Stimulated activated CD4-positive, alpha-beta T cell treated with anti-CD3 and anti-CD28 coated beads, Interleukin-12 subunit alpha, Interleukin-12 subunit beta, amount 100 ng/mL, for 48 hours (primary cell): ENCODE measurements at places on chromosomes 12 and 14.

GRCh38 chr12:60568914-60569313, 973.1 kb downstream of the SLC16A7 start:
- DNase-seq = no peak

DNA sequence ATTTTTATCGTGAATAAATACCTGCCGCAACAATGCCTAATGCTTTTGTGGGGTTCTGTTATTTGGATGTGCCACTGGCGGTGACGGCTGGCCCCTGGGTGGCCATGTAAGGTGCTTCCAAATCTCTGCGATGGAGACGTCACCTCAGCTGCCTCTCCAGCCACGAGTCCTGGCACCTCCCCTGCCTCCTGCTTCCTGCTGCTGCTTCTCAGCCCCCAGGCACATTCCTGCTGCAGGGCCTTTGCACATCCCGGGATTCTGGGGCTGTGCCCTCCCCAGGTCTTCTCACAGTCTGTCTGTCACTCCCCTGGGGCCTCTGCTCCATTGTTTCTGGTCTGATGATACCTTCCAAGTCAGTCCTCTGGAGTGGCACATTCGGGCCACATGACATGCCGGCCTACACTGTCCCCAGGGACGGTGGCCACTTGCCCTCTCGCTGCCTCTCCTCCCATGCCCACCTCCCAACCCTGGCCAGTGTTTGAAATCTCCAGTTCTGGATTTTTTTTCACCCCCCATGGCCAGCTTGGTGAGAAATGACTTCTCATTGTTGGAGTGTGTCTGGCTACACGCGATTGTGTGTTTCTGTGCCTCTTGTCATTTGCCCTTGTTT, 151.8 kb downstream of the KIF26A start:
- DNase-seq = no peak

DNA sequence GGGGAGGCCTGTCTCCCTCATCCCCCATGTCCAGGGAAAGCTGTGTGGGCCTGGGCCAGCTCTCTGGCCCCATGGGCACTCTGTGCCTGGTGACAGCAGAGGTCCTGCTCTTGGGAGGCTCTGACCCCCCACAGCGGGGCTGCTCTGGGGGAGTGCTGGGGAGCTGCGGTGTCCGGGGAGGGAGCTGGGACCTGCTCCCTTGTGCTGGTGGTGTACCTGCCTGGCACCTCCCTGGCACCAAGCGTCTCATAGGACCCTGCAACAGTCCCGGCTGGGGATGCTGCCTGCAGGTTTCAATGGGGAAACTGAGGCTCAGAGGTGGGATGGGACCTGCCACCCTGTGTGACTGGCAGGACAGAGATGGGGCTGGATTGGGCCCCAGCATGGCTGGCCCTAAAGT, 111.3 kb downstream of the KIF26A start:
- no peak for DNase-seq

DNA sequence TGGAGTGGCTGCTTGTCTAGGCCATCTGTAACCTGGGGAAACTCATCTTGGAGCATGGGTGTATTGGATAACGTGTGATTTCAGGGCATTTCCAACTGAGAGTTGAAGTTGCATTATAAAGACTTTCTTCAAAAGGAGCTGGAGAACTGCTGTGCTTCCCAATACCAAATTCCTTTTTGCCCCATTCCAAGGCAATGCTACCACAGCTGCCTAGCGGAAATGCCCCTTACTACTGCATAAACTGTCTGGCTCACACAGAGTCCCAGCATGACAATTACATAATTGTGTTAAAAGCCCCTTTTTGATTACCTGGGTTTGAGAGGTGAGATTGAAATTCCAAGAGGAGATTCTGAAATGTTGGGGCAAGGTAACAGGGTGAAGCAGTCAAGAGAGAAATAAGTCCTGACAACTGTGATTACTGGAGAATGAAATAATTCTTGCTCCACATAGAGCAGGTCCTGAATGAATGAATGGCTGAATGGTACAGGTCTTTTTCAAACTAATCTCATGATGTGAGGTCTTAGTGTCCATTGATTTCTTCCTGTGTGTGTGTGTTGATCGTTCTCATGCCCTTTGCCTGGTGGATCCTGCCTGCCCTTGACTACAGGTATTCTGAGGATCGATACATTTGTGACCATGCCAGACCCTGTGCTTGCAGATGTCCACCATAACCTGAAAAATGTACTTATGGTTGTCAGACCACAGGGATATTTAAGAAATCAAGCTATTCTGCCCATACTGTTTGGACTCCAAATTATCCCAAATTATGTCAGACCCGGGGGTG, 386.5 kb downstream of the GRIN2B start:
- DNase-seq = no peak

GRCh38 chr14:63565448-63565847, 22.3 kb upstream of the PPP2R5E start:
- DNase-seq = no peak

DNA sequence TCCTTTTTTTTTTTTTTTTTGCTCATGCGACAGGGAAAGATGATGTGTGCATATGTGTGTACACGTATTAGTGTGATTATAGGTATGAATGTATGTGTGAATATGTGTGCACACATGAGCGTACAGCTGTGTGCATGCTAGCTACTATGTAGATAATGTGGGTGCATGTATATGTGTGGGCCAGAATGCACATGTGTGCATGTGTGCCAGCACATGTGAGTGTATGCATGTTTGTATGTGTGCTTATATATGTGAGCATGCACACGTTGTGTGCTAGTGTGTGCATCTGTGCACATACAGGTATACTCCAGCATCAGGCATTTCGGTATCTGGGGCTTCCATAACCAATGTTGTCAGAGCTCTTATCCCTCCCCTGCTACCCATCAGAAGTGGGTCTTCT, 541.1 kb downstream of the AACS start:
- no peak for DNase-seq

DNA sequence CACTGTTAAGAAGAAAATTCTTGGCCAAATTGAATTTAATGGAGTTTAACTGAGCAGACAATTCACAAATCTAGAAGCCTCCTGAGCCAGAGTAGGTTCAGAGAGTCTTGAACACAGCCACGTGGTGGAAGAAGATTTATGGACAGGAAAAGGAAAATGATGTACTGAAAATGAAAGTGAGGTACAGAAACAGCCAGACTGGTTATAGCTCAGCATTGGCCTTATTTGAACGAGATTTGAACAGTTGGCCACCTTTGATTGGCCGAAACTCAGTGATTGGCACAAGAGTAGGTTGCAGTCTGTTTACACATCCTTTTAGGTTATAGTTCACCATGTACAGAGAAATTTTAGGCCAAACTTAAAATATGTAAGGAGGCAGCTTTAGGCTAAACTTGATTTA, 9.9 kb downstream of the OAS2 start:
- no peak for DNase-seq

DNA sequence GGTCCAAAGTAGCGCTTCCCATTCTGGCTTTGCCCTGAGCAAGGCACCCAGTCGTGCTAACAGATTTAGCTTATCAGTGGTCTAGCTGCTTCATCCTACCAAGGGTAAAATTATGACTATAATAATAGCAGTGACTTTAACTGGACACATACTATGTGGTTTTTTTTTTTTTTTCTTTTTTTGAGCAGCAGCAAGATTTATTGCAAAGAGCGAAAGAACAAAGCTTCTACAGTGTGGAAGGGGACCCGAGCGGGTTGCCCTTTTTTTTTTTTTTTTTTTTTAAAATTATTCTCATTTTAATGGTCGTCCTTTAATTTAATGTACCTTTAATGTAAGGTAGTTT, 505 bp downstream of the HELB start:
- DNase-seq = no peak

DNA sequence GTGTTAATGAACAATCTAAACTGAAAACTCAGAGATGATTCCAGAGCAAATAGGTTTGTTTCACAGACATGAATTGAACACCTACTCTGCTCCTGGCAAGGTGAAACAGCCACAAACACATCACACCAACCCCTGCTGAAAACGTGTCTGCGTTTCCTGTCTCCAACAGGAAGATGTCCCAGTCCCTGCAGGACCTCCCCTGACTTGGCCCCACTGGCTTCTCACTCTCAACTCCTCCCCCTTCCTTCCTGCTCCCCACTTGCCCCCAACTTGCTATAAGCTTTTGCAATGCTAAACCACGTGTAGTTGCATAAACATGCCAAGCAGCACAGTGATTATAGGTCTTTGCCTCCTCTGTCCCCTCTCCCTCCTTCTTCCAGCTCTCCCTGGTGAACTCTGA, 567.6 kb downstream of the BCL11B start:
- no peak for DNase-seq

GRCh38 chr12:27422697-27423096, 23.8 kb upstream of the SMCO2 start:
- DNase-seq = no peak

GRCh38 chr14:104513641-104514046, 65.9 kb upstream of the C14orf180 start:
- no peak for DNase-seq

- DNase-seq = no peak
Observed at GRCh38 chr14:98162856-98163805, 1108.9 kb downstream of the BCL11B start.

DNA sequence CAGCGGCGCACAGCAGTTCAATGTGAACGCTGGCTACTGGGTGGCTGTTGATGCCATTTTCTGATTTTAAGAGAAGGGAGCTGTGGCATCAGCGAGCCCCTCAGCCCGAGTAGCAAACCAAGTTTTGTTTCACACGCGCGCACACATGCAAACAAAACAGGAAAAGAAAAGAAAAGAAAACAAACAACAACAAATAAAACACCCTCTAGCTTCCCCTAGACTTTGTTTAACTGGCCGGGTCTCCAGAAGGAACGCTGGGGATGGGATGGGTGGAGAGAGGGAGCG, 540 bp downstream of the PAX9 start:
- DNase-seq = no peak

GRCh38 chr12:59084511-59085375, 164.4 kb upstream of the LRIG3 start:
- no peak for DNase-seq

DNA sequence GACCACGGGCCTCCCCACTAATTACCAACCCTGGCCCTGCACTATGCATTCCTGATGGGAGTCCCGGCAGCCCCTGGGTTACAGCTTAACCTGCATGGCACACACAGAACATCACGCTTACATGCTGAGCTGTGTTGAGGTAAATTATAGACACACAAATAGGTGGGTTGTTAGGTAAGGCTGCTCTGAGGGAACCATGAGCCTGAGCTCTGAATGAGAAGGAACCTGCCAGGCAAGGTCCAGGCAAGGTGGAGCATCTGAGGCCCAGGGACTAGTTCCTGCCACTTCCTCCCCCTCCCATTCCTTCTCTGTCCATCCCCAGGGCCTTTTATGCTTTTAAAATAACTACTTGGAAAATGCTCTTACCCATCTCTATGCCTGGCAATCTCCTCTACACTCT, 82.7 kb upstream of the ESRRB start:
- no peak for DNase-seq

- DNase-seq = no peak
Observed at GRCh38 chr12:1046727-1047126, 55.7 kb downstream of the ERC1 start.

- no peak for DNase-seq
Observed at GRCh38 chr12:51797301-51797700, 51.2 kb downstream of the FIGNL2 start.

GRCh38 chr12:115129727-115130126, 445.8 kb upstream of the TBX3 start:
- no peak for DNase-seq

GRCh38 chr12:109553483-109553882, 19.8 kb downstream of the MMAB start:
- no peak for DNase-seq
